ENCODE measurements at places on chromosomes 11 and 22.

- no peak for DNase-seq
Observed at GRCh38 chr11:15969701-15970329, 386.5 kb downstream of the SOX6 start.

DNA sequence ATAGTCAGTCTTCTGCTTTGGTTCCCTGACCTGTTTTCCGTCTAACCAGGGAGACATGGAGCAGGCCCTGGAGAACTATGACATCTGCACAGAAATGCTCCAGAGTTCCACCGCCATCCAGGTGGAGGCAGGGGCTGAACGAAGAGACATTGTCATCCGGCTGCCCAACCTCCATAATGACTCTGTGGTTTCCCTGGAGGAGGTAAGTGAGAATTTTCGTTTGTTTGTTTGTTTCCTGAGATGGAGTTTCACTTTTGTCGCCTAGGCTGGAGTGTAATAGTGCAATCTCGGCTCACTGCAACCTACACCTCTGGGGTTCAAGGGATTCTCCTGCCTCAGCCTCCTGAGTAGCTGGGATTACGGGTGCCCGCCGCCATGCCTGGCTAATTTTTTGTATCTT is 52.9 kb downstream of the CABIN1 start:
- no peak for DNase-seq

GRCh38 chr11:77163271-77163670 is 35.2 kb downstream of the MYO7A start:
- no peak for DNase-seq

- no peak for DNase-seq
Observed at GRCh38 chr22:32331236-32331917, 26.3 kb upstream of the RFPL3 start.

DNA sequence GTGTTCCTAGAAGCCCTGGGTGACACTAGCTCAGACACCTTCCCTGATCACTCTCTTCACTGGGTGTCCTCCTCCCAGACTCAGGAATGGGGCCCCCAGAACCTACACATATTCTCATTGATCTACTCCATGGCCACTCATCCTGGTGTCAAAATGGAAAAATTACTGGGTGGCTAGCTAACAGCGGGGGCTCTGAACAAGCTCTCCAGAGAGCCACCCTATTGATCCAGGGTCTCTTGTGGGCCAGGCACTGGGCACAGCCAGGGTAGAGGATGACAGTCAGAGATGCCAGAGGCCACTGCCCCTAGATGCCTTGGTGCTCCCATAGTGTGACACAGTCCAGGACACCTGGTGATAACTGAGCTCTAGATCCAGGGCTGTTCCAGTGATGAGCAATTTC is 393.1 kb downstream of the SOX6 start:
- no peak for DNase-seq

DNA sequence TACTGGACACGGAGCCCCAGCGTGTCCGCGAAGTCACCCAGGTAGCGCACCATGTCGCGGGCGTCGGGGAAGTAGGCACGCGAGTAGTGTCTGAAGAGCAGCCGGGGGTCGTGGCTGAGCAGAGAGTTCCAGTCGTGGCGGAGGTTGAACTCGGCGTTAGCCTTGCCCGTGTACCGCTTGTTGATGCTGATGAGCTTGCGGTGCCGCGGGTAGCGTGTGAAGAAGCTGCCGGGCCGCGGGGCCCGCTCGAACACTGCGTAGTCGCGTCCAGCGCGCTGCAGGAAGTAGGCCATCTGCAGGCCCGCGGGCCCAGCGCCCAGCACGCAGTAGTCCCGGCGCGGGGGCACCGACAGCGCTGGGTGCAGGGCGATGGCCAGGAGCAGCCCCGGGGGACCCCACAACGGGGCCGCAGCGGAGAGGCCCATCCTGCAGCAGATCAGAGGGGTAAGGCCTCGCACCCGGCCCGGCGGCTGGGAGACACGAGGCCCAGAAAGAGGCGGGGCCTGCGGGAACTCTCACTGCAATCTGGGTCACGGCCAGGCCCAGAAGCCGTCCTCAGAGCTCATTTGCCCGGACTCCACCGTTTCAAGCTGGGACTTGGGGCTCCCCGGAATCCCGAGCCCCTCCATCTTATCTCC is 723 bp downstream of the FOXRED2 start:
- no peak for DNase-seq

GRCh38 chr11:2553886-2554285 is 109.1 kb downstream of the KCNQ1 start:
- no peak for DNase-seq

DNA sequence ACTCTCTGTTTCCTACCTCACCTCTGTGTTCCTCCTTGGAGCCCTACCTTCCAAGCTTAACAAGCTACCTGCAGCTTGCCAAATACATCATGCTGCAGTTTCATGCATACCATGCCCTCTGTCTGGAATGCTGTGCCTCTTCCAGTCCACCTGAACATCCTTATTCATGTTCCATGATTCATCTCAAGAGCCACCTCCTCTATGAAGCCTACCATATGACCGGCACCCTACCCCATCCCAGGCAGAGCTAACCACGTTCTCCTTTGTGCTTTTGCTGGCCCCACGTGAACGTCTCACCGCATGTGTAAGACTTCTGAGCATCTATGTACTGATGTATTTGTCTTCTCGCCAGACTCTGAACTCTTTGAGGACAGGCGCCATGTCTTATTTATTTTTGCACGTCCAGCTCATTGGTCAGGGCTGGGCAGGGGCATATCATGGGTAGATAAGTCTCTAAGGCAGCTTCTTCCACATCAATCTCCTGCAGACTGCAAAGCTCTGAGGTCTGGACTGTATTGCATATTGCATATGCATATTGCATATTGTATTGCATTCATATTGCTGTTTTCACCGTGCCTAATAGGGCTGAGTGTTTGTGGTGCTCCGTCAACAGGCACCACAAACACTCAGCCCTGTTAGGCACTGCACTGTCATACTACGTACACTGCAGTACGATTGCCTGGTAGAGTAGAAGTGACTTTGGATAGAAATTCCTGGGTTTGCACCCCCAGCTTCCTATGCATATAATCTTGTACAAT is 31.0 kb downstream of the TST start:
- DNase-seq = no peak

DNA sequence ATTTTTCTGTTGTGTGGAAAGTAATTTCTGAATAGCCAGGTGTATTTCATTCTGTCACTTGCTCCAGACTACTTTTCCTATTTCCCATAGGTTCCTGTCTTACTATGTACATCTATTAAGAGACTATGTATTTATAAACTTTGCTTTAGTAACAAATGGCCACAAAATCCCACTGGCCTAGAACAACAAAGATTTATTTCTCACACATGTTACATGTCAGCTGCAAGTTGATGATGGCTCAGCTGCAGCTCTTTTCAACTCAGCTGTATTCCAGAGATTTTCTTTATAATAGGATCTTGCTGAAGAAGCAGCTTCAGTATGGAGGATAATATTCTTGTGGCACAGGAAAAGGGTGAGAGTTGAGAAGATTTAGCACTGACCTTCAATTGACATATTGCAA is 539.6 kb upstream of the LRRC4C start:
- no peak for DNase-seq

DNA sequence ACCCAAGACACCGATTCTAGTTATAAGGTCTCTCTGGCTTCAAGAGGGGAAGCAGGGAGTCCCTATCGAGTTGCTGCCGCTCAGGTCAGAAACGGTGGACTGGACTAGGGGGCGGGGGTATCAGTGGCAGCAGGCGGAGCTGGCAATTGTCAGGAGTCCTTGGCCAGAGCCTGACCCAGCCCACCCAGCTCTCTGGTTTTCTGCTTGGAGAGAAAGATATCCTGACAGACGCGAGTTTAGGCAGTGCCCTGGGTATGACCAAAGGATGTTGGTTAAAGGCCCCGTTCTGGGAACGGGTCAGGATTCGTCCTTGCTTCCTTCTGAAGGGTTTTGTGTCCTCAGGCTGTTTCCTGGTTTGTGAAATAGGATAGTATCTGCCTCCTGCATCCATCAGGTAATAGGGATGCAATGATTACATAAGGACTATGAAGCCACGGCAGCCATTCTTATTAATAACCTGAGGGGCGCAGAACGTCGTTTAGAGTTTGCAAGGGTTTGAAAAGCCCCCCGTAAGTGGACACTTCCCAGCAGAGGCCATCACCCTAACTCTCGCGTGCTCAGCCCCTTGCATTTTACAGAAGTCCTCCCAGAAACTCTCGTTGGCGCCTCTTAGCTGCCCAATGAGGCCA is 700 bp upstream of the DEPDC5 start:
- no peak for DNase-seq

GRCh38 chr11:68002938-68003845 is 705 bp downstream of the UNC93B1 start:
- DNase-seq = peak; percentile 48

DNA sequence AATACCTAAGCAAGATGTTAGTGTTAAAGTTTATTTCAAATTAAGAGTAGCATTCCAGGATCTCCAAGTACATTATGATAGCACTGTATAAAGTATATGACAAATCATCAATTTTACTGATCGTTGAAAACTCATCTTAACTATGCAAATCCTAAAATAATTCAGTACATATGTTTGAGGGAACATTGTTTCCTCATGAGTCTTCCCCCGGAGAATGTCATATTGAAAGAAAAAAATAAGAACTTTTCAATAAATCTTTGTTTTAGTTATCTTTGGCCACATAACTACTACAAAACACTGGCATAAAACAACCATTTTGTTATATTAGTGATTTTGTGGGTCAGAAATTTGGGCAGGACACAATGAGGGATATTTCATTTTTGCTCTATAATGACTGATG is 135.4 kb downstream of the METTL15 start:
- DNase-seq = no peak

DNA sequence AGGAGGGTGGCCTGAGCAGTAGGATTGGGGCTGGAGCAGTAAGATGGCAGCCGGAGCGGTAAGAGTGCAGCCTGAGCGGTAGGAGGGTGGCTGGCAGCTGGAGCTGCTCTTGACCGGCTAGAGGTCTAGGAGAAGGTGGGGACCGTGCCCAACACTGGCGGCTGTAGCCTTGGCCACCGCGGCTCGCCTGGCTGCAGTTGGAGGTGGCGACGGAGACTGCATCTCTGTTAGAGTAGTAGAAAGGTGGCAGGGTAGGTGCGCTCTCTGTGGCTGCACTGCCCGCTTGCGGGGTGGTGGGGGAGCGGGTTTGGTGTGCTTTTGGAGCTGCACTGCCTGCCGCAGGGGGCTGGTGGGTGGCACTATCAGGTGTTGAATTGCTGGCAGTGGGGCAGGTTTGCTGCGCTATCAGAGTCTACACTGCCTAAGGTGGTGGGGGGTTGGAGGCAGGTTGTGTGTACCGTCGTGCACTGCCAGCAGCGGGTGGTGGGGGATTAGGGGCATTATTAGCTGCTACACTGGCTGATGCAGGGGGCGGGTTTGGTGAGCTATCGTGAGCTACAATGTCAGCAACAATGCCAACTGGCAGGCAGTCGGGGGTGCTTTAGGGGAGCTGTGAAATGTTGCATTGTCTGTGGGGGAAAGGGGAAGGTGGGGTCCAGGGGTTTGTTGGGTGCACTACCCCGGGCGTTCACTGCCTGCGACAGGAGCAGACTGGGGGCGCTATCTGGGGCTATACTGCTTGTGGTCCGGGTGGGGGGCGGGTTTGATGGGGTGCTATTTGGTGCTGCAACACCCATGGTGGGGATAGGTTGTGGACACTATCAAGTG is 4461.3 kb upstream of the OR11H1 start:
- DNase-seq = no peak

GRCh38 chr11:116690611-116691010 is 82.2 kb downstream of the BUD13 start:
- no peak for DNase-seq

- DNase-seq = no peak
Observed at GRCh38 chr11:128476049-128476448, 111.3 kb downstream of the ETS1 start.

DNA sequence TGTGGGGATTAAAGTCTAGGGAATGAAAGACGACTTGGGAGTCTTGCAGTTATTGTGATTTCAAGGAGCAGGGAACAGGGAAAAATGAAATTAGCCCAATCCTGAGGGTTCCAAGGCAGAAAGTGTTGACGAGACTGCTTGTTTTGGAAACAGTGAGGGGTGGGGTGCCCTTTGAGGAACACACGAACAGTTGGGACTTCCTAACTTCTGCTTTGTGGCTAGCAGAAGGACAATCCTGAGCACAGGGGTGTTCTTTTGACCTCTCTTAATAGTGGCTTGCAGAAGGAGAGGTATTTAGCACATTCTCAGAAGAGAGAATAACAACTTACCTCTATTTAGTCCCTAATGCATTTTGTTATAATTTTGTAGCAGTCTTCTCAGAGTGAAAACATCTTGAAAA is 545.9 kb upstream of the ARHGAP42 start:
- DNase-seq = no peak

DNA sequence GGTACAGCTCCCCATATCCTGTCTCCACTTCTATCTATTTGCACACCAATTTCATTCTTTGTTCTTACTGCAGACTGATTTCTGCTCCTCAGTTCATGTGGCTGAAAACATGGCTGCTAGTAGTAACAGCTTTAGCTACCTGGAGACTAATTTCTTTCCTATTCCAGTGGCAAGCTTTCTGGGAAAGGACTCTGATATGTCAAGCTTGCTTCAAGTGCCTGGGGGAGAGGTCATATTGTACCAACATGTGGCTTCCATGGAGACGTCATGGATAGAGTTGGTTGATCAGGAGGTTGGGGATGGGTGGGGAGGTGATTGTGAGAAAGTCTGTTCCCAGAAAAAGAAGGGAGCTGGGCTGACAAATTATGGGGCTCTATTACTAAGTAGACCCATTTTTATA is 44.9 kb downstream of the ADM start:
- no peak for DNase-seq

- no peak for DNase-seq
Observed at GRCh38 chr11:61887839-61888494, 3.4 kb downstream of the FADS3 start.

- no peak for DNase-seq
Observed at GRCh38 chr11:72672597-72673238, 1.5 kb downstream of the PDE2A start.

DNA sequence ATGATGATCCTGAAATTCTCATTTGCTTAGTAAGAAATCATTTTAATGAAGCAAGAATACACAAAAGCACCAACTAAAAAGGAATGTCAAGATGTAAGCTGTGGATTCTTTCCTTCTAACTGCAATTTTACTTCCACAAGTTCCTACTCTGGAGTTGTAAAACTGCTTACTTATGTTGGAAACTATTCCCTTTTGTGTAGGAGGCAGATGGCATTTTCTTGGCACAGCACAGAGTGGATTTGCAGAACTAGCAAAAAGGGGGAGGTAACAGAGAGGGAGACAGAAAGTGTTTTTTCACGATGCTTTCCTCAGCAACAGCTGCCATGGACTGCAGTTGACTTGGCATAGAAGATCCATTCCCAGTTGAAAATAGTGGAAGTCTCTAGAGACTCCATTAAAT is 1112.0 kb upstream of the RAG2 start:
- DNase-seq = no peak

All from T-helper 2 cell (primary cell).